ENCODE measurements at places on chromosomes 4 and X.

GRCh38 chr4:182325397-182325796 lies 82.2 kb downstream of the TENM3 start:
- no peak for DNase-seq

- DNase-seq = no peak
Measured at GRCh38 chr4:153787061-153787560, 1.8 kb downstream of the SFRP2 start.

- no peak for DNase-seq
Measured at GRCh38 chr4:173511787-173512361, 18.2 kb downstream of the HAND2 start.

DNA sequence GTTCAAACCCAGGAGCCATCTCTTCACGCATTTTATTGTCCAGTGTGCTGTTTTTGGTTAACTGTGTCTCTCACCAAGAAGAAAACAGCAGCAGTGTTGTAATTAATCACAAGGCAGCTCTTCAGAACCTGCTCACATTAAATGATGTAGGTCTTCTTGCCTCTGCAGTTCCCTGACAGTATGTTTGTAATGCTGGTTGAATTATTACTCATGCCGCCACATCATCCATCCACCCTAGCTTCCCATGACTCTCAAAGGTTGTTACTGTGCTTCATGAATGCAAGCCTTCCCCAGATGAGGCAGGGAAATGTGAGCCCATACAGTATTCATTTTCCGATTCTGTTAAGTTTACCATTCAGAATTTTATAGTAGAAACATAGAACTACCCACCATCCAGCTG lies 17.4 kb downstream of the TLR10 start:
- no peak for DNase-seq

DNA sequence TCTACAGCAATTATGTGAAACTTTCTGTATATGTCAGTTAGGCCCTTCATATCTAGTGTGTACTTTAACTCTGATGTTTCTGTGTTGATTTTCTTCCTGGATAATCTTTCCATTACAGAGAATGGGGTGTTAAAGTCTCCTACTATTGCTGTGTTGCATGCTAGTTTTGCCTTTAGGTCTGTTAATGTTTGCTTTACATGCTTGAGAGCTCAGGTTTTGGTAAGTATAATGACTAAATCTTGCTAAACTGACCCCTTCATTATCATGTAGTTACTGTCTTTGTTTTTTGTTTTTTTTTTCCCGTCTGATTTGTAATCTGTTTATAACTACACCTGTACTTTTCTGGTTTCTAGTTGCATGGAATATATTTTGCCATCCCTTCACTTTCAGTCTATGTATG lies 63.6 kb upstream of the UGT2B15 start:
- DNase-seq = no peak

- DNase-seq = no peak
Measured at GRCh38 chr4:176163041-176163440, 32.3 kb downstream of the SPATA4 start.

DNA sequence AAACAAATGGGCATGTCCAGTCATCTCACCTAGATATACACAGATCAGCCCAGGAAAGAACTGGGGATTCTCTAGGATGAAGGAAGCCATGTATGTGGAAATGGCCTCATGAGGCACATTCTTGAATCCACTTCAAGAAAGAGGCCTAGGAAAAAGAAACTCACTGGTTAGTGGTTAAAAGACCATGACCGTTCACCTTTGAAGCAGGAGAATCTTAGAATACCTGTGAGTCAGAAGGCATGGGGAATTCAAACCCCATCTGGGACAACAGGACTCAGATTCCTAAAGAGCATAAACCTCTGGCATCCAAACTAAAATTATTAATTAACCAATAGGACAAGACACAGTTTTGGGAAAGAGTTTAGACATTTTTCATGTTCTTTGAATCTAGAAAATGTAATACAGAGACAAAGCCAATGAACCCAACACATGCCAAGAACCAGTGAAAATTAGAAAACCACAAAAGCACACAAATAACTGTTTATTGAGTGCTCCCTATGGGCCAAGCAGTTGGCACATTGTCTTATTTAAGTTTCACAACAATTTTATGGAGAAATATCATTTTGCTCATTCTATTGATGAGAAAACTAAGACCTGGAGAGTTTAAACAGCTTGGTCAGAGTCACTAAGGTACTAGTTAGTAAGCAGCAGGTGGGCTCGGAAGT lies 97.5 kb downstream of the NPNT start:
- no peak for DNase-seq

GRCh38 chr4:37802068-37802666 lies 24.3 kb upstream of the PGM2 start:
- DNase-seq = no peak

DNA sequence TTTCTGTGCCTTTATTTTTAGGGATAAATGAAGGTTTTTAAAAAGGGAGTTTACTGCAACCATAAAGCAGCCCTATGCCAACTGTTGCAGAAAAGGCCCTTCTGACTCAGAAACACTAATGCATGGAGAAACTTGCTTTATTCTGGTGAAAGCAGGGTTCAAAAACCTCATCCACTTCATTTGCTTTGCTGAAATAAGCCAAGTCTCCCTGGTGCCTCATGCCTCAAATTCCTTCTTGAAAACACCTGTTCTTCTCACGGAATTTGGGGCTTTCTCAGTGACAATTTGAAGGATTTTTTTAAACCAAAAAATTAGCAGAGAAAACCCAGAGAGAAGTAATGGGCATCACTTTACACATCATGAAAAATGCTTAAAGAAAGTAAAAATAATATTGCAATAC lies 349.0 kb downstream of the PCDH7 start:
- DNase-seq = no peak

DNA sequence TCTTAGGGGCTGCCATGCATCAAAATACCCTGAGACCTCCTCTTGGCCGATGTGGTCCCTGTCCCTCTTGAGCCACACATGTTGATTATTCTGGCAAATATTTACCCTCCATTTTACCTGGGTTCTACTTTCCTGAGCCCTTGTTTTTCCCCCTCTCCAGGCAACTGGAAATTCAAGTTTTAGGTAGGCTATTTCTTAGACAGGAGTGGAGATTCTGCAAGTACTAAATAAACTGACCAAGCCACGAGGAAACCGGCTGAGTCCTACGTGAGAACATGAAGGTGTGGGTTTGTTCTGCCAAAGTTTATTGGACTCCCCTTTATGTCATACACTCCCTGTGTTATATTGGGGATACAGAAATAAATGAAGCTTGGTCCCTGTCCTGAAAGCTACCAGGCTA lies 88.1 kb downstream of the RTL5 start:
- DNase-seq = no peak

DNA sequence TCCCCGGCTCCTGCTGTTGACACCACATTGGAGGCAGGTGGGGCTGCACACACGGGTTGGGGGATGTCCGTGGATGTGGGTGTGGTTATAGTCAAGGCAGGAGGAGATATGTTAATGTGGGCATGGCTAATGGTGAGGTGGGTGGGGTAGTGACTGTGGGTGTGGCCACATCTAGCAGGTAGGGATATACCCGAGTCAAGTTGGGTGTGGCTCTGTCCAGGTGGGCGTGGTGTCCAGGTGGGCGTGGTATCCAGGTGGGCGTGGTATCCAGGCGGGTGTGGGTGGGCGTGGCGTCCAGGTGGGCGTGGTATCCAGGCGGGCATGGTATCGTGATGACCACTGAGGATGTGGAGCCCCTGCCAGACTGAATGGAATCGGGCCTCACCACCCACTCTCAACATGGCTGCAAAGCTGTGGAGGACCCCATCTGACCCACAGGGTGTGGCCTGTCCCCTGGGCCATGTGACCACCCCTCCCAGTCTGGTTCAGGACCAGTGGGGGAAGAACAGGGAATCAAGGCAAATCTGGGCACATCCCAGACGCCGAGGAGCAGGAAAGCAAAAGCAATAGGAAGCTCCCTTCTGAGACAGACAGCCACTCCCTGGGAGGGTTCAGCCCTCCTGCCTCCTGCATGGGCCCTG lies 21.0 kb downstream of the MAN2B2 start:
- DNase-seq = no peak

GRCh38 chrX:13956998-13957397 lies 72.7 kb downstream of the GEMIN8 start:
- DNase-seq = no peak

GRCh38 chrX:109624641-109625616 lies at the start of gene KCNE5:
TSS of gene KCNE5 (minus strand) at chrX:109625172. CDS start at chrX:109625020, 152 bp downstream.
- no peak for DNase-seq

DNA sequence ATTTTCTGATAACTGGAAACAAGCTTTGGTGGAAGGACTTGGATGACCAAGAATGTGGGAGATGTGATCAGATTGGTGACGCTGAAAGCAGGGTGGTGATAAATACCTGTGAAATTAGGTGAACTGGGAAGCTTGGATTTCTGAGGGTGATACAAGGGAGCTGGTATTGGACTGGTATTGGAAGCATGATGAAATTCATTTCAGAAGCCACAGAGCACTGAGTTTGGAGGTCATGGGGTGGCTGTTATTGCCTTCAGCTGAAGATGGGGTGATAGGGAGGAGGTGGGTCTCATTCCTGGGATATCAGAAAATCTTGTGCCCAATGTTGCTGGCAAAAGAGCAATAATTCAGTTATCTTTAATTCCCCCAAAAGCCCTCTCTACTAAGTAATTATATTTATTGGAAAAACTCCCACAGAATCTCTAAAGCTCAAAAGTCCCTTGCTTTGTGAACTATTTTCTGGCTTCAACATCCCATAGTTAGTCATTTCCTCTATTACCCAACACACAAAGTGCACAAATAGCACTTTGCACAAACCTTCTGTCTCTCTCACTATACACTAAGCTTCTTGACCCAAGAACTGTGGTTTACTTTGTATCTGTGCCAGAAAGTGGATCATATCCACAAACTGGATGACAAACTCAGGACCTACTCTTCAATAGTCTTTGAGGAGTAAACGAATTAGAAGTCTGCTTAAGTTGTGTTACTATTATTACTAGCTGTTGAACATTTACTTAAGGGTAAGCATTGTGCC lies 23.1 kb upstream of the CAMK2D start:
- no peak for DNase-seq

GRCh38 chrX:57417827-57418226 lies 131.3 kb downstream of the FAAH2 start:
- DNase-seq = no peak

DNA sequence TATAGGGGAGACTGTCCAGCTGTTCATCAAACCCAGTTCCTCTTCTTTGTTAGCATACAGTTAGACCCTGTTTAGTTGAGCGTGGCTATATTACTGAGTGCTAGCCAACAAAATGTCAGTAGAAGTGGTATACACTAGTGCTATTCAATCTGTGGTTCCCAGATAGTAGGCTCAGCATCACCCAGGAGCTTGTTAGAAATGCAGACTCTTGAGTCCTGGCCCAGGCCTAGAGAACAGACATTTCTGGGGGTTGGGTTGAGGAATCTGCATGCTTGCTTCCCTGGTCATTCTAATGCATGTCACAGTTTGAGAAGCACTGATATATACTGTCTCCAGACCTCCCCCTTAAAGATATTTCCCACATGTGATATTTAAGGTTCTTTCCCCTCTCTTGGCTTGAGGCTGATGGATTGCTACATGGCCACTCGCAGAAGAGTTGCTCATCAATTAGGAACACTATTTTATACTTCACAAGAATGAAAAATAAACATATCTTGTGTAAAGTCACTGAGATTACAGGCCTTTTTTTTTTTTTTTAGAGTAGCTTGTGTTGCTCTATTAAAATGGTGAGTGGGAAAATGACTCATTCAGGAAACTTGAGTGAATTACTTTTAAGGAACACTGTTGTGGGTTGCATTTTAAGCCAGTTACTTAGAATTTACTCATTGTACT lies 289.0 kb downstream of the STIM2 start:
- DNase-seq = no peak

- no peak for DNase-seq
Measured at GRCh38 chrX:154125391-154126040, 18.5 kb upstream of the OPN1LW start.

DNA sequence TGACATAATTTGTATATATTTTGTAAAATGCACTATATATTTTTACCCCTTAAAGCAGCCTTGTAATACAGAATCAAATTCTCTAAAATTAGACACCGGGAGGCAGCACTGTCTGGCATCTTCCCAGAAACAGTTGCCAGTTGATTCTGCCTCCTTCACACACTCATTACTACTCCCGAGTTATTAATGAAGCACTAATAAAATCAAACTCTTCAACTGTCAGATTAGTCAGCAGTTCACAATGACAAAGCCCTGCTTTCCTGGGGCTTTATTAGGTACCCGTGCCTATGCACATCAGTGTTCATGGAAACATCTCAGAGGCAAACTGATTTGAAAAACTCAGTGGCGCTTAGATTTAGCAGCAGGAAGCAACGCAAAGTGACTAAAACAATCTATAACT lies 103.5 kb upstream of the VEGFC start:
- DNase-seq = no peak

- no peak for DNase-seq
Measured at GRCh38 chrX:124030520-124030919, 69.0 kb downstream of the STAG2 start.

DNA sequence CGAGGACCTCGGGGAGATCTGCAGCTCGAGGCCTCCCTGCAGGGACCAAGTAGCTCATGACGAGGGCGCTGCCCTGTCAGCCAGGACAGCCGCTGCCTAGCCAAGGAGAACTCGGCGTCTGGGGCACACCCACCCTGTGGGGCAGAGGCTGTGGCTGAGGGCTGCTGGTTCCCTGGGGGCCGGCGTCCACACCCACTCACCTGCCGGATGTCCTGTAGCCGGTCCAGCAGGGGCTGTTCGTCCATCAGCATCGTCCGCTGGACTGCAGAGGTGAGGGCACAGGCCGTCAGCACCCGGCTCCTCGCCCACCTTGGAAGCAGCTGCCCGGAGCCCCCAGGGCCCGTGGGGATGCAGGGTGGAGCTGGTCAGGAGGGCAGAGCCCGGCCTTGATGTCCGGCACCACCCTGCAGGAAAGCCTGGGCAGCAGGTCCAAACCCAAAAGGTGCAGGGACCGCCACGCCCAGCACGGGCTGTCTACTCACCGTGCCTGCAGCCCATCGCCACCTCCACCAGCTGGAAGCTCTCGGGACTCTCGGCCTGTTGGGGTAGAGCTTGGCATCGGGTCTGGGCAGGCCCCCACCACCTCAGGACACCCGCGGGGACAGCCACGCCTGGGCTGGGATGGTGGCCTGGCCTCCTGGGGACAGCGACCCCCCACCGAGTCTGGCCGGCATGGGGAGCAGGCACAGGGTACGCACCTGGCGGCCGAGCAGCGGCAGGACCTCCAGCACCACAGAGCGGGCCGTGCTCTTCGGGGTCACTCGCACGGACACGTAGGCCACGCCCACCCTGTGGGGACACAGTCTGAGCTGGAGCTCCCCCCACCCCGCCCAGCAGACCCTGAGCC lies 6.9 kb downstream of the DGKQ start:
- DNase-seq = no peak

DNA sequence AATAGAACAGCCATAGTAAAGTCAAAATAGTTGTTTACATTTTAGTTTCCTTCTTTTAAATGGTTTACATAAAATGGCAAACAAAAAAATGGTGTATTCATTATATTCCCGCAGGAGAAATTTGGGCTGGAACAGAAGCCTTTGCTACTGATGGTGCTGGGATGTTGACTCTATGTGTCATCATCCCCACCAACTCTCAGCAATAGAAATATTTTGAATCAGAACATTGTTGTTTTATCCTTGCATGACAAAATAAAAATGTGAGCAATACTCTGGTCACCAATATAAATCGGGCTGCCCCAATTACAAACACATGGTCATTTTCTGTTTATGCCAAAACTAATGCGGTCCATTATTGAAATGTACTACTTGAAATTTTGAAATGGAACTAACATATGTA lies 1131.6 kb upstream of the PCDH7 start:
- DNase-seq = no peak

GRCh38 chr4:17535242-17535641 lies 20.3 kb downstream of the CLRN2 start:
- no peak for DNase-seq
